ENCODE measurements at places on chromosomes 1 and 21.

GRCh38 chr1:87980494-87980893 is 651.8 kb downstream of the LMO4 start:
- no peak for DNase-seq
- H3K27ac ChIP-seq: no peak overlapping the region
- no peaks in the 10 kb centered on the region for H3K27me3 ChIP-seq
- no peaks in the 10 kb centered on the region for H3K36me3 ChIP-seq
- no peak overlapping the region for H3K4me3 ChIP-seq
- H3K4me1 ChIP-seq: no peaks in the 10 kb centered on the region

DNA sequence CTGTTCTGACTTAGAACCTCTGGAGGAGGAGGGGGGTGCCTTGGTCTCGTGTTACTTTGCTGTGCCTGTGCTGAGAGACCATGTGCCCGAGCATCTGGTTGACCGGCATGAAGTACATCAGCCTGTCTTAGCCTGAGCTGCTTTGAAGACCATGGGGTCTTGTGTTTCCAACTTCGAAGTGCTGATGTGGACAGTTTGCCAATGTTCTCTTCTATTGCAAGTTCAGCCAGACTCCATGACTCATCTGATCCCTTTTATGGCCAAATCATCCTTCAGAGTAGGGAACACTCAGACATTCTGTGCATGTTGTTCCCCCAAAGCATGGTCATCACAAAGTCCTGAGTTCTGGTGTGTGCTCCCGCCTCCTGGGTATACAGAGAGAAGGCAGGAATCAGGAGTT is 6.0 kb upstream of the PLA2G2C start:
- no peak for DNase-seq
- H3K4me3 ChIP-seq: no peak overlapping the region
- H3K27ac ChIP-seq: no peak overlapping the region

GRCh38 chr1:243291292-243291691 is 35.5 kb downstream of the SDCCAG8 start:
- H3K4me1 ChIP-seq: peaks cover 23% of the 10 kb centered on the region
- H3K36me3 ChIP-seq: peaks cover 37% of the 10 kb centered on the region
- no peak for DNase-seq
- no peak overlapping the region for H3K27ac ChIP-seq

- no peak overlapping the region for H3K27ac ChIP-seq
- DNase-seq: no peak
- no peaks in the 10 kb centered on the region for H3K27me3 ChIP-seq
- H3K4me3 ChIP-seq: no peak overlapping the region
These were observed 104.6 kb downstream of the TLR5 start for GRCh38 chr1:223038288-223039006.

DNA sequence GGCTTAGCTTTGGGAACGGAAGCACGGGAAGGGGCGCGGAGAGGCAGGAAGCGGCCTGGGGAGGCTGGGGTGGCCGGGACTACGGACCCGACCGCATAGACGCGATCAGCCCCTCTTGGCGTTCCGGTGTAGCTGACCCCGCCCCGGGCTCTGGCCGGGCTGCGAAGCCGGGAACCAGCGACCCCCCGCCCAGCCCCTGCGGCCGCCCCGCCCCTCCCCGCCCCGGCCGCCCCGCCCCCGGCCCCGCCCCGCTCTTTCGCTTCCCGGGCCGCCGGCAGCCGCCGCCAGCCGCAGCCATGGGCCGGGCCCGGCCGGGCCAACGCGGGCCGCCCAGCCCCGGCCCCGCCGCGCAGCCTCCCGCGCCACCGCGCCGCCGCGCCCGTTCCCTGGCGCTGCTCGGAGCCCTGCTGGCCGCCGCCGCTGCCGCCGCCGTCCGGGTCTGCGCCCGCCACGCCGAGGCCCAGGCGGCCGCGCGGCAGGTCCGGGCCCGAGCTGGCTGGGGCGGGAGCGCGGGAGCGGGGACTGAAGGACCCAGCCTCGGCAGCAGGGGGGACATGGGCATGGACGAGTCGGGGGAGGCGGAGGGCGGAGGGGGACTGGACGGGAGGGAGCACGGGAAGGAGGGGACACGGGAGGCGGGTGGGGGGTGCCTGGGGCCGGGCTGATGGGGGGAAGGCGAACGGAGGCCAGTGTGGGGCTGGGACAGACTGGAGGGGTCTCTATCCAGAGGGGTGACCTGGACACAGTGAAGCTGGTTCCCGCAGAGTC is at the start of gene SELENON:
Gene SELENON (plus strand): TSS at position 259 of the 768 bp plus-strand sequence. CDS start 38 bp downstream, at position 297.
- DNase-seq: peak; percentile 86
- H3K27ac ChIP-seq: peak within 1 kb of the TSS; percentile 85
- peak within 1 kb of the TSS; percentile 62 for H3K4me3 ChIP-seq
- peaks cover 80% of the 10 kb centered on the region for H3K4me1 ChIP-seq
- H3K36me3 ChIP-seq: peaks cover 4% of the 10 kb centered on the region

GRCh38 chr1:31239653-31240241 is at the start of gene NKAIN1:
Gene NKAIN1 (minus strand): TSS chr1:31239887. CDS start chr1:31239547, 340 bp downstream.
- H3K27ac ChIP-seq: no peak within 1 kb of the TSS
- DNase-seq: no peak
- peaks cover 61% of the 10 kb centered on the region for H3K27me3 ChIP-seq
- no peaks in the 10 kb centered on the region for H3K36me3 ChIP-seq
- peaks cover 8% of the 10 kb centered on the region for H3K4me1 ChIP-seq

GRCh38 chr1:151936653-151937052 is 27.3 kb upstream of the THEM4 start:
- H3K4me1 ChIP-seq: peaks cover 4% of the 10 kb centered on the region
- H3K4me3 ChIP-seq: no peak overlapping the region
- DNase-seq: no peak

GRCh38 chr1:85203573-85204171 is 2.9 kb upstream of the SYDE2 start:
- no peaks in the 10 kb centered on the region for H3K4me1 ChIP-seq
- no peak overlapping the region for H3K4me3 ChIP-seq
- no peak overlapping the region for H3K27ac ChIP-seq
- no peaks in the 10 kb centered on the region for H3K27me3 ChIP-seq

- no peak overlapping the region for H3K27ac ChIP-seq
- no peak for DNase-seq
- H3K27me3 ChIP-seq: no peaks in the 10 kb centered on the region
- H3K36me3 ChIP-seq: peaks cover under 1% of the 10 kb centered on the region
- H3K4me3 ChIP-seq: no peak overlapping the region
- H3K4me1 ChIP-seq: peaks cover 16% of the 10 kb centered on the region
These were observed 4.2 kb upstream of the BSDC1 start for GRCh38 chr1:32398401-32398800.

DNA sequence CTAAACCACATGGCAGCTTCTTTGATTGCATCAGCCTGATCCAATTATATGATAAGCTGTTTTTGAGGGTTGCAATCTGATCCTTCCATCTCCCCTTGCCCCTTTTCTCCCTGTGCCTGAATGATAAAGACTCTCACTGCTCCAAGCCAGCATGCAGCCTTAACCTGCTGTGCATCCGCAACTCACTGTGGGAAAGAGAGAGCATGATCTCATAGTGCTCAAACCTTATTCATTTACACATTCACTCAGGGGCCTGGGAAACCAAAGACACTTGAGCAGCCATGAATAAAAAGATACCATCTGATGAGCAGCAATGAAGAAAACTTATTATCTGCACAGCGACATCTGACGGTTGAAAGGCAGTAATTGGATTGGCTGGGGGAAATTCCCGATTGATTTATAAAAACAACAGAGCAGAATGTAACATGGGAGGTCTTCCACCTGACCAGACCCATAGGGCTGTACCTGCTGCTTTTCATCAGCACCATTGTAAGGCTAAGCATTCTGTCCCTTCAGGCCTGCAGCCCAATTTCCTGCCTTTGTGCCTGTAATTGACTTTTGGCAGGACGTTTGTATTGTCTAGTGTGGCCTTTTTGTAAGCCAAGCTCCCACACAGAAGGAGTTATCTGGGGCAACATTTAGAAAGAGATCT is 62.5 kb downstream of the KIAA0040 start:
- peaks cover 35% of the 10 kb centered on the region for H3K4me1 ChIP-seq
- no peak overlapping the region for H3K4me3 ChIP-seq
- no peaks in the 10 kb centered on the region for H3K36me3 ChIP-seq
- DNase-seq: no peak

DNA sequence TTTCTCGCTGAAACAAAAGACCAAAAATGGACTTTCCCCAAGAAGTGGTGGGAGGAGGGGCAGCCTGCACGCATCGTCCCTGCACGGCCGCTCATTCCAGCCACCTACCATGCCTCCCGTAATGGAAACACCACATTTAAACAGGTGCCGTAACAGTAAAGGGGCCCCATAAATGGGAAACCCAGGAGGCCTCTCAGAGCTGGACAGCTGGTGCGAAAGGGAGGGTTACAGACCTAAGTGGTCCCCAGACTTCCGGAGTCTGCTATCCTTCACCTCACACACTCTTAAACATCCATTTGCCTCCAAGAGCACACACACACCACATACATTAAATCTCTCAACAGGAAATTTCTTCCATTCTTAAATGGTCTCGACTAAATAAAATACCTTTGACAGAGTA is 120.7 kb upstream of the SOD1 start:
- DNase-seq: no peak
- H3K27ac ChIP-seq: no peak overlapping the region
- H3K4me3 ChIP-seq: no peak overlapping the region
- no peaks in the 10 kb centered on the region for H3K27me3 ChIP-seq
- H3K4me1 ChIP-seq: no peaks in the 10 kb centered on the region

Data from lower lobe of right lung (tissue), 2 donors.